Inflammatory macrophage treated with lipopolysaccharide for 4 hours (primary cell): ENCODE measurements at places on chromosomes 2 and 18.

DNA sequence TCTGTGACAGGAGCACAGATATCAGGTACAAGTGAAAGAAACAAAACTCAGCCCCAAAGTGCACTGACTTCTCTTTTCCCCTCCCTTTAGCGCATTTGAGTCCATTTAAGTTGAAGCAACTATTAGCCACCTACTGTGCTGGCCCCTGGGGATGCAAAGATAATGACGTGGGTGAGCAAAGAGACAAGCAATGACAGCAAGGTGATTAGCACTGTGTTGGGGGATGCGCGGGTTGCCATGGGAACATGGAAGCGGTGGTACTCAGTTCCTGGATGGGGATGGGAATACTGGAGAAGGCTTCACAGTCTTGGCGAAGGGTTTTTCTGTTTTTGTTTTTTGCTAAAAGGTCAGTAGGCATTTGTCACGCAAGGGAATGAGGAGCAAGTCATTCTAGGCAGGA lies 205.8 kb downstream of the LDLRAD4 start:
- no peak for DNase-seq

- DNase-seq: no peak
These were observed 54.0 kb downstream of the MEIS1 start for GRCh38 chr2:66488946-66489345.

DNA sequence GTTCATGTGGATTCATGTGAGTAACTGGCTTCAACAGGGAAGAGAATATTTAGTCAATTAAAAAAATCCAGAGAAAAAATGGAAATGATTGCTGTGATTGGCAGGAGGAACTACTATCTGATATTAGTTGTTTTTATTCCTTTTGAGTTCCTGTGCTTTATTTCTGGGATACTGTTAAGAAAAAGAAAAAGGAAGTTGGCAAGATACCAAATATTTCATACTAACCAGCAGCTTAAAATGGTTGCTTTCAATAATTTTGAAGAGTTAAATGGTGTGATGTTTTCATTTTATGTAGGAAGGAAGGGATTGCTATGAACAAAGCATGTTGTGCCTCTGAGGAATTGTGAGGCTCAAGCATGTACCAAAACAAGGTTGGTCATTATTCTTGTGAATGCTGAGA lies 8.1 kb upstream of the MTX2 start:
- peak; percentile 2 for DNase-seq

GRCh38 chr18:48472610-48473009 lies 63.4 kb upstream of the ZBTB7C start:
- peak; percentile 9 for DNase-seq

DNA sequence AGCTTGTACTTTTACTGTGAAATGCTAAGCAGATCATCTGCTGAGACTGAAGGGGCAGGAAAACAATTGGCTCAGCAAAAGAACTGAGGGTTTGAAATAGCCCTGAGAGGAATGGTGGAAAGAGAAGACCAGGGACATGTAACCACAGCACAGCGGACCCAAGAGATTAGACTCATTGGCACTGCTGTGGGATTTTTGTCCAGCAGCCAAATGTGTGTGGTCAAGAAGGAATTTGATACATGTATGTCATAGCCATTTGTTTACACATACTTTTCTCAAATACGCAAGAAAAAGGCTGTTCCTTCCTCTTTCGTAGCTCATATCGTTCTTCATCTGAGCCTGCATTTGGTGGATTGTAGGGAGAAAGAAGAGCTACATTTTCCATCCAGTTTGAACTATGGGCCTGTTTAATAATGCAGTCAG lies 73.8 kb downstream of the TRABD2A start:
- DNase-seq: peak; percentile 30

- DNase-seq: peak; percentile 80
These were observed 698.5 kb downstream of the NR4A2 start for GRCh38 chr2:155633887-155634570.

DNA sequence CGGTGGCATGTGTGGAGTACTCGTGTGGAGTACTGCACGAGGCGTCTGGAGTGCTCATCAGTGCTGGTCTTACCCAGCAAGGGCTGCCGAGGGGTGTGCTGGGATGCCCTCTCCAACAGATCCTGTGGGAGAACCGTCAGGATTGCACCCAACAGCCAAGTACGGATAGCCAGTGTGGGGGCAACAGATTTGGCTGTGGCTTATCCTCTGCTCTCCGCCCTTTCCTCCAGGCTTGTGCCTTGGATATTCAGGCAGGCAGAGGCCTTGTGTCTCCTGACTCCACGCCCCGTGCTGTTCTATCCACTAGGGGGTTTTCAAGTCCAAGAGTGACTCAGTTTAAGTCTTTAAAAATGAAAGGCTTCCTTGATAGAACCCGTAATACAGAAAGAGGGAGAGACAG lies 321.0 kb upstream of the HS6ST1 start:
- no peak for DNase-seq

DNA sequence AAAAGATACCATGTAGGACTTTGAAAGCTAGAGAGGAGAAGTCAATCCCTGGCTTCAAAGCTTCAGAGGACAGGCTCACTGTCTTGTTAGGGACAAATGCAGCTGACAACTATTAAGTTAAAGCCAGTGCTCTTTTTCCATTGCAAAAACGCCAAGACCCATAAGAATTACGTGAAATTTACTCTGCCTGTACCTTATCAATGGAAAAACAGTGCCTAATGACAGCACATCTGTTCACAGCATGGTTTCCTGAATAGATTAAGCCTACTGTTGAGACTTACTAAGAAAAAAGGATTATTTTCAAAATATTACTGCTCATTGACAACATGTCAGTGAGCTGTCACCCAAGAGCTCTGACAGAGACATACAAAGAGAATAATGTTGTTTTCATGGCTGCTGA lies 52.9 kb downstream of the ANKRD12 start:
- DNase-seq: no peak

GRCh38 chr2:126650994-126651393 lies 5.0 kb upstream of the GYPC start:
- no peak for DNase-seq

GRCh38 chr18:28350821-28351220 lies 173.9 kb upstream of the CDH2 start:
- DNase-seq: no peak

- no peak for DNase-seq
These were observed 94.6 kb downstream of the PLEKHM3 start for GRCh38 chr2:207930747-207931146.

- DNase-seq: no peak
These were observed 2.6 kb upstream of the ACAA2 start for GRCh38 chr18:49815927-49816326.

DNA sequence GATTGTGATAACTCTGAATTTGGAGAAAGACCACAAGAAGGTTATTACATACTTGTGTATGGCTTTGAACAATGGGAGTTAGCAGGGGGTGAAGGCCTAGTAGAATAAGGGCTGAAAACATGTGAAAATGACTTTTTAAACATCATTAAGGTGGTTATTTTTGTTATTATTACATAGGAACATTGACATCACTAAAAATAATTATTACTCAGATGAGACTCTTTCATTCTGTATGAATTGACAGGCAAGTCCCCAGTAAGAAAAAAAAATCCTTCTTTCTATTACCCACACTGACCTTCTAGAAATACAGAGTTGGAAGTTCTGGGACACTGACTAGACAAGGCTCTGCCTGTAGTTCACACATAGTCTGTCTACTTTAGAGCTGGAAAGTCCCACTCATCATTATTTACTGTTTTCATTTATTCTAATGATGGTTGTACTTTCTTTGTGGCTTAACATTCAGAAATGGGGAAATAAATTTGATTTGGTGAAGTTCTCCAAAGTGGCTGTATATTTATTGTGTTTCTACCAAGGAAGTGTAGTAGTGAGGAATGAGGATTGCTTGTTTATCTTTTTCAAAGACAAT lies 219.6 kb upstream of the EPAS1 start:
- peak; percentile 28 for DNase-seq

GRCh38 chr2:241516520-241516965 lies 8.2 kb upstream of the STK25 start:
- no peak for DNase-seq

GRCh38 chr18:27014841-27015240 lies 149.3 kb upstream of the AQP4 start:
- no peak for DNase-seq

GRCh38 chr2:8380026-8380425 lies 301.8 kb upstream of the ID2 start:
- DNase-seq: peak; percentile 38

DNA sequence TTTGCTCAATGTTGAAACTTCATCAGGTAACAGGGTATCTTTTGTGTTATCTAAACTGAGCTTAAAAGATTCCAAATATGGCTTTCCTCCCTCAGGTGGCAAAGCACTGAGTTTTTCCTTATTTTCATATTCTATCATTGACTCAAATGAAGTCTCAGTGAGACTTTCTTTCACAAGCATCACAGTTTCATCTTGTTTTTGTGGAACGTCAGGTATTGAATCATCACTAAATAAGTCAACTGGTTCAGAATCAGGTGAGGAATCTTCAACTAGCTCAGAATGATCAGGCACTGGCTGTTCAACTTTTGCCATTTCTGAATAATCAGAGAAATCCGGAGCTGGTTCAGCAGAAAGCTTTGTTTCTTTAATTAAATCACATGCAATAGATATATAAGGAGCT lies 24.6 kb downstream of the RTN4 start:
- DNase-seq: no peak

DNA sequence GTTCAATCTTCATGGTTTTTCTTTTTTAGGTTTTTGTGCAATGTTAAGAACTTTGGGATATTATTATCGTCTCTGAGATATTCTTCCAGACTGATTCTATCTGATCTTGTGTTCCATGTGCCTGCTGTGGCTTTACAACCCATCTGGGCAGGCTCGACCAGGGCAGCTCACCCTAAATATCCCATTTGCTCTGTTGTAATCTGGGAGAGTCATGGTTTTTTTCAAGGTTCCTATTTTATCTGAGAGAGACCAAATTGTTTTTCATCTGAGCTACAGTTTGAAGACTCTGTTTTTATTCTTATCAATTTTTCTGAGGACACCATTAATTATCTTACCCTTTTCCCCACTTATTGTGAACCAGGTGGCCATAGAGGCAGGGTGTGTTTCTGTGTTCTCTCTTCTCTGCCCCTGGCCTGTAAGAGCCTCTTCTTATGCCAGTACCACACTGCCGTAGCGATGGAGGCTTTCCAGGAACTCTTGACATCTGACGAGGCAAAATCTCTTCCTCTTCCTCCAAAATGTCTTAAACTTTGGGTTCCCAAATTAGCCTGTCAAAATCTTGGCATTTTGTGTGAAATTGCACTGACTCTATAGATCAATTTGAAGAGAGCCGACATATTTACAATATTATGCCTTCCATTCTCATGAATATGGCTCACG lies 3.1 kb downstream of the SP140L start:
- peak; percentile 48 for DNase-seq

DNA sequence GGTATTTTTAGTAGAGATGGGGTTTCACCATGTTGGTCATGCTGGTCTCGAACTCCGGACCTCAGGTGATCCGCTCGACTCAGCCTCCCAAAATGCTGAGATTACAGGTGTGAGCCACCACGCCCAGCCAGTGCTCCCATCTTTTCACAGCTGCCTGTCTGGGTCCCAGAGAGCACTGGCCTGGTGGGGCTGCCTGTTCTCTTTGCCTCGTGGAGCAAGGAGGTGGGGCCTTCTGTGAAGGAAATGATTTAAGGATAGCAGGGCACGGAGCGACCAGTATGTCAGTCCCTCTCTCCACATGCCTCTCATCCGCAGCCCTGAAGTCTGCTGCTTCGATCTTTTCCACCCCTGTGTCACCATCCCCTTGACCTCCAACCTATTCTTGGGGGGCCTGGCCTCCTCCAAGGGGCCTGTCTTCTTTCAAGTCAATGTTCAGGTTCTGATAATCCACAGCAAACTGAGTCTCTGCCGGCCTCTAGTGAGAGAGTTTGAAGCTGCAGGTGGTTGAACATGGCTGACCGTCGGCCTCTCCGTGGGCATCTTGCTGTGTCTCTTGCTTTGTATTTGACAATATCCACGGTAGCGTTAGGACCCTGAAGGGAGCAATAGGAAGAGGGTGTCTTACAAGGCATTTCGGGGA lies 28.2 kb upstream of the GIGYF2 start:
- no peak for DNase-seq

- DNase-seq: no peak
These were observed 20.6 kb downstream of the LRRFIP1 start for GRCh38 chr2:237648016-237648381.

DNA sequence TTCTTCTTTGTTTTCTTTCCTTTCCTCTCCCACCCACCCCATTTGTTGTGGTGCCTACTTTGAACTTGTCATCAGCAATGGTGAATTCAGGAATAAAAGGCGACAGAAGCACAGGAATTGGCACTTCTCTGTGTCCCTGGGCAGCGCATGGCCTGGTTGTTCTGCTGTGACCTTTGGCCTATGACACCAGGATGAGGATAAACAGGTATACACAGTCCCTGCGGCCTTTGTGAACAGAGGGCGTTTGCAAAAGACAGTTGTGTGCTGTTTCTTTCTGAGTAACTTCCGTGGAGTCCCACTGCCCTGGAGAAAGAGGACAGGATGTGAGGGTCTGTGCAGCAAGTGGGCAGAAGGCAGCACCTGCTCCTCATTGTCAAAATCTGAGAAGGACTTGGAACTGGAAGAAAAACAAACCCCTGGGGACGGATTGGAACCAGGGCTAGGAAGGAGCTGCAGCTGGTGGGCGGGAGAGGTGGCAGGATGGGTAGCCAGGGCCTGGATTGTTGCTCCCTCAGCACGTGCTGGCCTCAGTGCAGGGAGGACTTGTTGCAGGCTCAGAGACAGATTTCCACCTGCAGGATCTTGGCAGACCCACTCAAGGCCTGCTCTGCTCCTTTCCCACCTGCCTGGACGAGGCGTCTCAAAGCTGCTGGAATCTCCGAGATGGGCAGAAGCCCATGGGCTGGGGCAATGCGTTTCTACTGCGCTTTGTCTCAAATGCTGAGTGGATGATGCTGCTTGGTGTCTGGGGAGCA lies 159.5 kb downstream of the ACKR3 start:
- DNase-seq: no peak

DNA sequence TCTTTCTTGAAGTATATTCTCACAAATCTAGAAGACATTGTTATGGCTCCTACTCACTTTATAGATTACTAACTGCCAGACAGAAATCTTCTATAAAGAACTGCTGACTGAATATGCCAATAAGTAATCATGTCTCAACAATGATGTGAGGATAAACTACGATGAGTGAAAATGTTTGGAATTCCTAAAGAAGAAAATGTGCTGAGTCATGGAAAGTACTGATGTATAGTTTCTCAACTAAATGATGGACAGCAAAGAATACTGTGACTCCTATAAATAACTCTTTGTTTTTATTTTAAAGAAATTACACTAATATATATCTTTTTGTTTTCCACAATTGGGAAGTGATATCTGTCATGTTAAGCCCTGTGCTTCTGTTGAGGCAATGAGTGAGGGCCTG lies 232.9 kb downstream of the LNPK start:
- DNase-seq: no peak
